Hippocampal formation (tissue), 2 donors: ENCODE measurements at places on chromosomes 13 and 19.

- DNase-seq, result no peak
Measured at GRCh38 chr13:97478247-97478646, 44.3 kb downstream of the RAP2A start.

GRCh38 chr13:110308656-110309359, 1.7 kb downstream of the COL4A2 start:
- no peak for DNase-seq

DNA sequence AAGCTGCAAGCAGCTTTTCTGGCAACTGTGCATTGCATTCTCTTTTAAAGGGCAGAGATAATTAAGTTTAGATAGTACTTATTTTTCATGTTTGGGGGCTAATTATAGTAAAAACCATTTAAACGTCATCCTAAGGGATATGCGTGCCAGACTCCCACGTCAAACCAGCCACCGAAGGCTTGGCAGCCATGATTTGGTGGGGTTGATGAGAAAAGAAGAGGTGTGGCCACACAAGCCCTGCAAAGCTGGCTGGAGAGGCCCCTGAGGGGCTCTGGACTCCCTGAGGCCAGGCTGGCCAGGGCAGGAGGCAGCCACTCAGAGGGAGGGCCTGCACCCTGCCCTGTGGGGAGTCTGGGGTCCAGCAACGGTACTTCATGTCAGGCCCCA, 17.5 kb downstream of the PEPD start:
- no peak for DNase-seq

- DNase-seq, result no peak
Measured at GRCh38 chr19:6890938-6891337, 3.6 kb downstream of the ADGRE1 start.

DNA sequence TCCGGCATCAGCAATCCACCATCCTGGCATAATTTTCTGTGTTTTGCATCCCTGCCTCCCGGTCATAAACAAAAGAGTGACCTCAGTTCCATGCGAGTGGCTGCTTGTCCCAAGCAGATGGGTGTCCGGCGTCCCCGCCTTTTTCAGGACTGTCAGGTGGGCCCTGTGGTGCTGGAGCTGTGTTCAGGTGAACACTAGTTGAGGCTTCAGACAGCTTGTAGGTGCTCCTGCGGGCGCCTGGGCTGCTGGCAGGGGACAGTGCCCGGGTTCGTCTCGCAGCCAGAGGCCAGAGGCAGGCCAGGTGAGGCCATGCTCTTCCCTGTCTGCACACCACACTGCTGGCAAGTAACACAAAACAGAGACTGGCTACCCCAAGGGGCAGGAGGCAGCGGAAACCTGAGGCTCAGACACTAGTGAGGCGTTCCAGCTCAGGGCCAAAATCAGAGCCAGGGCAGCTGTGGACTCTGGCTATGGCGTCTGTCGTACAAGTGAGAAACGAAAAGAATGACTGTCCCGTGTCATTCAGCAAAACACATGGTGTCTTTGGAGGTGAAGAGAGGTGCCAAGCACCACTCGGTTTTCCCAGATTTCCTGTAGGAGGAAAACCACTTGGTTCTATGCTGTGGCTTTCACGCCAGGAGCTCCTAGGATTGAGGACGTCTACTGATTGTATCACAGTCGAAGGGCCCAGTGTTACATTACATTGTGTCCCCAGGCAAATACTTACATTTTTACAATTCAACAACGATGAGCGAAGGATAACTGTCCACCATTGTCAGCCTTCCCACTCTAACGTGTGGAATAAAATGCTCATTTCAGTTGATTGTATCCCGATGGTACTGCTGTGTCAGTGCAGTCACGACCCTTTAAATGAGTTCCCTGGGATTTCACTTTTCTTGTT, 104.0 kb downstream of the ATP11A start:
- DNase-seq, result no peak

DNA sequence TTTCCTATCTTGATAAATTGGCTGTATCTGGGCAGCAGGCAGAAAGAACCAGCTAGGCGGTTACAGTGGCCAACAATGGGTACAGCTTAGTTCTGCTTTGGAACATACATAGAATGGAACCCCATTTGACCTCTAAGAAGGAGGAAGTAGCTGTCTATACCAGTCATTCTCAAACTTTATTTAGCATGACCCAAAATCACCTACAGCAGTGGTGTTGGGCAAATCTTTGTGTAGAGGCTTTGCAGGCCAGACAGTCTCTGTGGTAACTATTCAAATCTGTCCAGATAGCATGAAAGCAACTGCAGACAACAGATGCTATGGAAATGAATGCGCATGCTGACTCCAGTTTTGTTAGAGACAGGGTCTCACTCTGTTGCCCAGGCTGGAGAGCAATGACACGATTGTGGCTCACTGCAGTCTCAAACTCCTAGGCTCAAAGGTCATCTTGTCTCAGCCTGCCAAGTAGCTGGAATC, 12.0 kb upstream of the KCNC3 start:
- DNase-seq, result no peak

- no peak for DNase-seq
Measured at GRCh38 chr13:50697746-50698539, 145.5 kb downstream of the DLEU7 start.

DNA sequence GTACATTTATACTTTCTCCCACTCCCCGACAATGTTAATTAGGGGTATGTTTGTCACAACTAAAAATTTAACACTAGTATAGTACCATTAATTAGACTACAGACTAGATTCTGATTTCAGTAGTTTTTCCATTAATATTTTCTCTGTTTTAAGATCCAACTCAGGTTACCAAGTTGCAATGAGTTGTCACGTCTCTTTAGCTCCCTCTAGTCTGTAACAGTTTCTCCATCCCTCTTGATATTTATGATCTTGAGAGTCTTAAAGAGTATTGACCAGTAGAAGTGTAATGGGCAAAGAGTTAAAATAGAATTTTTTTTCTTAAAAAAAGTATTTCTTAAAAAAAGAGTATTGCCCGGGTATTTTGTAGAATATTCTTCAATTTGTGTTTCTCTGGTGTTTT, 598.1 kb downstream of the TBC1D4 start:
- DNase-seq, result no peak

DNA sequence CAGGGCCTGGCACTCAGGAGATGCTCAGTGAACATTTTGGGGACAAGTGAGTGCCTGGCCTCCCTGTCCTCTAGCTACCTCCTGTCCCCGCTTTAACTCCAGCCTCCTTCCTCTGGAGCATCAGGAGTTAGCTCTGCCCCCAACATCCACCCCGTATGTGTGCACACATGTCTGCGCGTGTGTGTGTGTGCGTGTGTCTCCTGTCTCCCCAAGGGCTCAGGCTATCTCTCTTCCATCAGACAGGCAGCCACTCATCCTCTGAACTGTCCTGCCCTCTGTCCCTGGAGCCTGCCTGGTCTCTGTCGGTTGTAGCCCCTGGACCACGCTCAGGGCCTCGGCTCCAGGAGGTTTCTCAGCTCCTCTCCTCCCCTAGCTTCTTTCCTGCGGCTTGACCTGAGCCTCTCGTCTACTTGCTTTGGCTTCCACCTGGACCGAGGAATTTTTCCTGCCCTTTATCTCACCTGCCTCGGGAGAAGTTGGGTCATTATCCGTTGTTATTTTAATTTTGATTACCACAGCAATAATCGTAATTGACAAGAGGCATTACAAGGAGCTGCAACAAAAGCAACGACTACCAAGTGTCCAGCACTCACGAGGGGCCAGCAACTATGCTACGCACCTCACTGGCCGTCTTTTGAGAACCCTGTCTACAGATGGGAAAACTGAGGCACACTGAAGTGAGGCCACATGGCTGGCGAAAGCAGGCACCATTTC, 32.0 kb upstream of the ASF1B start:
- no peak for DNase-seq

DNA sequence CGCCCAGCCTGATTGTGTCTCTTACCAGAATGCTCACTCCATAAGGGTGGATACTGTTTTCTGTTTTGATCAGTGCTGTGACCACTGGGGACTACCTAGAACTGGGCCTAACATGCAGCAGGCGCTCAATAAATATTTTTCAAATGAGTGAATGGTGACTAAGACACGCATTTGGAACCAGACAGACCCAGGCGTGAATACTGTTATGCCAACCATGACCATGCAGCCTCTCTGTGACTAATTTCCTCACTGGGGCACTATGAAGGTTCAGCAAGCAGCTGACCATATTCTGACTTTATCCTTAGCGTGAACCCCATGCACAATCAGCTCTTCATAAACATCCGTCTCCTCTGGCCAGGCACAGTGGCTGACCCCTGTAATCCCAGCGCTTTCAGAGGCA, 13.0 kb upstream of the SPC24 start:
- no peak for DNase-seq

- no peak for DNase-seq
Measured at GRCh38 chr13:50452756-50453155, 390.7 kb downstream of the DLEU7 start.

DNA sequence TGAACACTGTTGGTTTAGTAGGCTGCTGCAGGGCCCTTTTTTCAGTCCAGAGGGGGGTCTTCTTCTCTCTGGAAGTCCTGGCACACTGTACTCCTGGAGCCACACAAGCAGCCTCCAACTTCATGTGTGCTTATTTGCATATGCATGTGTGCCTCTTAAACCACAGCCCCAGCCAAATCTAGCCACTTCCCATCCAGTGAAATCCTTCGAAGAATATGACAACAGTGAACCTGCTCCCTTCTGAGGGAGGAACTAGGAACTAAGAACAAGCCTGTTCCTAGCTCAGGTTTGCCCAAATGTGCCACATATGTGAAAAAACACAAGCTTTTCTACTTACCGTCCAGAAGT, 348.5 kb downstream of the FOXO1 start:
- DNase-seq, result no peak

DNA sequence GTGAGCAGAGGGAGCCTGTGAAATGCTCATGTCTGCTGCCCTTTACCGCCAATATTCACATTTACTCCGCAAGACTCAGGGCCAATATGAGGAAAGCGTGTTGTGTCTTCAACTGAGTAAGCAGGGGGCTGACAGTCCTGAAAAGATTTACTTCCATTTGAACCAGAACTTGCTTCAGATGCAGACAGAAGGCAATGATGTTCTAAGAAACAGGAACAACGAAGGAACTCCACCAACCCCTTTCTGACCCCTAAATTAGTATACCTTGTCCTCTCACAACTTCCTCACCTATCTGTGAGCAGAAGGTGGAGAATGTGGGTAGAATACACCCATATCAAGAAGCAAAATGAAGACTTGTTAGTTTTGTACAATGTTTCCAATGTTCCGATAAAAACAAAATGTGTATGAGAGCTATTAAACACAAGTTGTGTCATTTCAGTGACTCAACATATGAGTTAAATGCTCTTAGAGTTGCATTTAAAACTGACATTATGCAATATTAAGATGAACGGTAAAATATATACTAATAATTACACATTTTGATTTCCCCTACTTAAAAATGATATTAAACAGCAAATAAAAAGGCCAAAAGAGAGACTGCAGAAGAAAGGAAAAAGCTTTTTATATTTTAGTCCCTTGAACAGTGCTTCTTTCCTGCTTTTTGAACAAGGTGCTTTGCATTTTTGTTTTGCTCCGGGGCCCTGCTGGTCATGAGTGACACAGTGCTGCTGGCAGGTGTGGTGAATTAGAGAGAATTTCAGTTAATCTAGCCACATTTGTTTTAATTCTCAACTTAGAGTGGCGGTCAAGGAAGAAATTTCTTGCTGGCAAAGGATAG, 16.0 kb downstream of the TMEM272 start:
- DNase-seq, result no peak

DNA sequence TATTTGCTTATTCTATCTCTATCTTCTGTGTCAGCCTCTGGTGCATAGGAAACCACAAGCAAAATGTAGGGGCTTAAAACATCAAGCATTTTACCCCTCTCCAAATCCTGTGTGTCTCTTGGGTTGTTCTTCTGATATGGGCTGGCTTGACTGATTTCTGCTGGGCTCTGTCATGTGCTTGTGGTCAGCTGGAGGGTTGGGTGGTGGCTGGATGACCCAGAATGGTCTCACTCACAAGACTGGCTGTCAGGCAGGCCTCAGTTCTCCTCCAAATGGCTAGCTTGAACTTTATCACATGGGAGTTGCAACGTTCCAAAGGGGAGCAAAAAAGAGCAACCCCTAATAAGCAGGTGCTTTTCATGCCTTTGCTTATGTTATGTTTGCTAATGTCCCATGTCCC, 9.6 kb upstream of the LYPD5 start:
- DNase-seq, result no peak

GRCh38 chr19:7883796-7884570, 4.3 kb upstream of the LRRC8E start:
- DNase-seq, result no peak

DNA sequence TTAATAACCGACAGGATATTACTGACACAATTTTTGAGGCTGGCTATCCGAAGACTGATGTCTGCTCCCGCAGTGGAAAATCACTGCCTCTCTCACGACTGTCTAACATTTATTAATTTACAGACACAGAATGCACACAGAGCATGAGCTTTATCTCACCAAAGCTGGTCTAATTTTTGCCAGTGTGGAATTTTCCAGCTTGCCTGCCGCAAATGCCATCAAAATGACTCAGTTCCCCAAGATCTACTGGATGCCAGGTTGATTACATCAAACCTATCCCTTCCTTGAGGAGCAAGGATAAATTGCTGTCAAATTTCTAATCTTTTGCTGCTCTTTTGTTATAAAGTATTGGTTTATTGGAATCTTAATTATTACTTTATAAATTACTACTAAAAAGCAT, 1775.1 kb upstream of the PCDH20 start:
- no peak for DNase-seq

GRCh38 chr13:80447747-80448146, 106.8 kb upstream of the SPRY2 start:
- DNase-seq, result no peak

- DNase-seq, result no peak
Measured at GRCh38 chr19:15324791-15325519, 7.4 kb downstream of the BRD4 start.

DNA sequence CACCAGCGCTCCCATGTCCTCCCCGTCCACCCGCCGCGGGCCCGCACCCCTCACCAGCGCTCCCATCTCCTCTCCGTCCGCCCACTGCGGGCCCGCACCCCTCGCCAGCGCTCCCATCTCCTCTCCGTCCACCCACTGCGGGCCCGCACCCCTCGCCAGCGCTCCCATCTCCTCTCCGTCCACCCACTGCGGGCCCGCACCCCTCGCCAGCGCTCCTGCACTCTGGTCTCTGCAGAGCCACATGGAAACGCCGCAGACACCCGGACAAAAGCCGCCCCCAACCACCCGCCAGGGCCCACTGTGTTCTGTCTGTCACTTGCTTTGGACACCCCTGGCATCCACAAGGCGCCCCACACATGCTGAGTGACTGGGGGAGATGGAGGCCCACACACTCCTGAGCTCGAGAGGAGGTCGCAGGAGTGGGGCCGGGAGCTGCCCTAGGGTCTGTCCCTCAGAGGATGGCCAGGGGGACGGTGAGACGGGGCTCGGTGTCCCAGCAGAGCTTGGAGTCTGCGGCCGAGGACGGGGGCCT, 7.4 kb downstream of the CFD start:
- no peak for DNase-seq

- DNase-seq, result no peak
Measured at GRCh38 chr19:11663181-11663591, 65.9 kb downstream of the ZNF627 start.

GRCh38 chr13:31261241-31261640, 61.5 kb downstream of the B3GLCT start:
- no peak for DNase-seq
